ENCODE measurements at places on chromosomes 2 and 18.

DNA sequence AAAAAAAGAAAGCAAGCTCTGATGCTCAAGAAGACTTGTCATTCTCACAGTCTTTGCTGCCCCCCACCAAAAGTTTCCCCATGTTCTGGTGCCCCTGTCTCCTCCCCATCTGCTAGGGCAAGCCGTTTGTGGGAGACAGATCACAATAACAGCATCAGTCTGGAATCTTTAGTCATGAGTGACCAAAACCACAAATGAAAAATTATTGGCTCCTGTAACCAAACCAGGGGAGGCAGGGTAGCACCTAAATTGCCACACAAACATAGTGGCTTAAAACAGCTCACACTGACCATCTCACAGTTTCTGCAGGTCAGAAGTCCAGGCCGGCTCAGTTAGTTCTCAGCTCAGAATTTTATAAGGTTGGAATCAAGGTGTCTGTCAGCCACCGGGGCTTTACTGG lies 9.1 kb upstream of the B3GNT7 start:
- no peak for DNase-seq

DNA sequence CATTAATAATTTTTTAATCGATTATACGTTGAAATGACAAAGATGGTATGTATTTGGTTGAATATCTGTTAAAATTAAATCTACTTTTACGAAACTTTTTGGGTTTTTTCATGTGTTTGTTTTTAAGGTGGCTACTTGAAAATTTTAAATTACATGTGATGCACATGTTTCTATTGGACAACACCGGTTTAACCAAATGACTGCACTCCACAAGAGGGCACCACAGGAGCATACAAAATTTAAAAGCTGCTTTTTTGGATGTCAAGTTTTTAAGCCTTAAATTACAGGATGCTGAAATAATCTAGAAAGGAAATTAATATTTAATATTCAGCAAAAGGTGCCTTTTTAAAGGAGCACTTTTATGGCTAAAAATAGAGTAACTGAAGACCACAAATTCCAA lies 98.7 kb downstream of the ACVR1 start:
- DNase-seq: peak; percentile 41

DNA sequence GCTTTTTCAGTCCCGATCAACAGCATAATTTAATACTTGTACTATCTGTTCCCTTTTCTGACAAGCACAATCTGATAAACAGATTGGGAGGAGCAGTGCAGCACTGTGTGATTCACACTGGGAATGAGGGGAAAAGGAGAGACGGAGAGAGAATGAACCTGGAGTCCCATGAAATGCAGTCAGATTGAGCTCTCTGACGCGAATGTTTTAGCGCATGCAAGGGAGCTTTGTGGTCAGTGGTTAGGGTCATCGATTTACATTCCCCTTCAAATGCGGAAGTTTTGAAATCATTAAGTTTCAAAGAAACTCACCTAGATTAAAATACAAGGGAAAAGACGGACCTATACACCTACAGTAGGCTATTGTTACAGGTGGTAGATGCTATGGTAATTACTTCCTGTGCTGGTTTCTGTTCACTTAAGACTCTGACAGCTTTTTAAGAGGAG lies 99.6 kb downstream of the KCTD1 start:
- DNase-seq: no peak

DNA sequence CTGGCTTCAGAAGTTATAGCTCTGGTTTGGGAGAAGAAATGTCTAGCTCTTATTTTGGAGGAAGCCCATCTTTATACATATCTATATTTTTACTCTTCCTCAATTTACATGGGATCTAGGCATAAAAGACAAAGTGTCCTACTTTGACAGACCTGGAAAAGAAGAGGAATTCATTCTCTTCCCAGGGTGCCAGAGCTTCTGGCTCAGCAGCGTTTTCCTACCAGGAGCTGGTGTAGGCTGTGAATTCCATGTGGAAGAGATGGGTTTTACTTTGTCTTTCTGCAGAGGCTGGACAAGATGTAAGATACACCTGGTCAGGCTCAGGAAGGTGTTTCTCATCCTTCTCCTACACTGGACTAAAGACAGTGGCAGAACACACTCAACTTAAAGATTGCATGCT lies 50.2 kb upstream of the LYPD6B start:
- DNase-seq: no peak

- no peak for DNase-seq
These were observed 725 bp downstream of the SLC66A2 start for GRCh38 chr18:79950515-79951341.

GRCh38 chr2:10285556-10286198 lies 17.0 kb upstream of the HPCAL1 start:
- no peak for DNase-seq
